Activated T-cell treated with anti-CD3 and anti-CD28 coated beads, Interleukin-2, amount 50 U/mL, for 24 hours (primary cell): ENCODE measurements at places on chromosomes 7 and 10.

DNA sequence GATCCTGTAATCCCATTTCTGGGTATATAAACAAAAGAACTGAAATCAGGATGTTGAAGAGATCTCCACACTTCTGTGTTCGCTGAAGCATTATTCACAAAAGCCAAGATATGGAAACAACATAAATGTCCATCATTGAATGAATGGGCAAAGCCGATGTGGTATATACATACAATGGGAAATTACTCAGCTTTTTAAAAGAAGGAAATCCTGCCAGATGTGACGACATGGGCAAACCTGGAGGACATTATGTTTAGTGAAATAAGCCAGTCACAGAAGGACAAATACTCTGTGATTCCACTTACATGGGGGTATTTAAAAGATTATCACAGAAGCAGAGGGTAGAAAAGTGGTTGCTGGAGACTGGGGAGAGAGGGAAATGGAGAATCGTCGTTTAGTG, 23.9 kb upstream of the FAM107B start:
- H3K27me3 ChIP-seq = no peaks in the 10 kb centered on the region
- no peak overlapping the region for H3K4me3 ChIP-seq
- H3K36me3 ChIP-seq = no peaks in the 10 kb centered on the region
- no peaks in the 10 kb centered on the region for H3K4me1 ChIP-seq
- DNase-seq = no peak

DNA sequence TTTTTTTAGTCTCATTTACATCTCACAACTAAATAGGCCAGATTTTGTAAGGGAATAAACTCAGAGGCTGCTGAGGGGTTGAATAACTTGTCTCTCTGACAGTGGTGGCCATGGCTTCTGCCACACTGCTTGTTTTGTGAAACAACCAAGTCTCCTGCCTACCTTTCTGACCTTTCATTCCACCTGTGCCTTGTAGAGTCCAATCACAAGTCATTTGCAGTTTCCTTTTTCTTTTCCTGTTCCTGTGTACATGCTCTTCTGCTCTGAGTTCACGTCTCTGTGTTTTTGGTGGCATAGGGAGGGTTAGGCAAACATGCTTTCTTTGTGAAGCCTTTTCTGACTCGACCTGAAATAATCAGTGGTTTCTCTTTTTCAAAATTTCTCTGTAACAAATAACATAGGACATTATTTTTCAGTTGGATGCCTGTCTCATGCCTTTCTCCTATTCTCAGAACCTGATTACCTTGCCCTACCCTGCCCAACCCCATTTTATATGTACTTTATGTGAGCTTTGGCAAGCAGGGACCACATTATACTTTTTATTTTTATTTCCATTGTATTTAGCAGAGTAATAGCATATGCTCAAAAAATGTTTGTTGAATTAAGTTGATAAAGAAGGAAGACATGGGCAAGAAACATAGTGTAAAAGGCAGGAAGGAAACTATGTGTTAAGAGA, 81.7 kb downstream of the HDAC9 start:
- no peak for DNase-seq
- H3K4me1 ChIP-seq = peaks cover 2% of the 10 kb centered on the region
- H3K27ac ChIP-seq = no peak overlapping the region
- H3K27me3 ChIP-seq = no peaks in the 10 kb centered on the region

DNA sequence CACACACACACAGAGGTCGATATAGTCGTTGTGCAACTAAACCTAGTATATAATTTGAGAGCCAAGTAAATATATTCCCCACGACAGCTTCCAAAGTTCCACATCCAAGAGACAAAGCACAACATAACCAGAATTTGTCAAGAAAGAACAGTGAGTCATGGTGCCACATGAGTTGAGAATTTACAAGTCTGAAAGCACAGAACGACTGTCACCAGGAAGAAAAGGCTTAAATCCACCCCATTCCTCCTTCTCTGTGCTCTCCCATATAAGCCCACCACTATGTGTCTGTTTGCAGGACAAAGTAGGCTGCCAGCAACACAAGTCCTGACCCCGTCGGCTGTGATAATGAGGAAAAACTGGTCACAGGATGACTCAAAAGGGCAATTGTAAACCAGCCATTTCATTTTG, 32.8 kb downstream of the GSAP start:
- H3K36me3 ChIP-seq = peaks cover 18% of the 10 kb centered on the region
- no peak overlapping the region for H3K4me3 ChIP-seq
- peak overlapping the region; percentile 85 for H3K27ac ChIP-seq
- DNase-seq = no peak
- H3K4me1 ChIP-seq = peaks cover 23% of the 10 kb centered on the region
- H3K27me3 ChIP-seq = no peaks in the 10 kb centered on the region

DNA sequence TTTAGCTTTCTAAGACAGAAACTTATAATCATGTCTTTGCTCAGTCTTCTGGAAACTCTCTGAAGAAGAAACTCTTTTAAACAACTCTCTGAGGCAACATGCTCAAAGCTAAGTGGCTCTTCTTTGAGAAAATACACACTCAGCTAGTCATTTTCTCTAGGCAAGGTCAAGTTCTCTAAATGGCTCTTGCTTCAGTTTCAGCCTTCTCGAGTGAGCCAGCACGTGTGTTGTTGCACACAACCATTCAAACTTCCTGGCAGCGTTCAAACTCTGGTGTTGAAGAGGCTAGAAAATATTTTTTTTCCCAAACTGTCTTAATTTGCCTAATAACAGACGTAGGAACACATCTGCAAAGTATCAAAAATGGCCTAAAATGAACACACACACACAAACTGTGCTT, 129.1 kb downstream of the THSD7A start:
- no peak for DNase-seq
- H3K27ac ChIP-seq = no peak overlapping the region
- H3K27me3 ChIP-seq = no peaks in the 10 kb centered on the region
- H3K4me3 ChIP-seq = no peak overlapping the region
- no peaks in the 10 kb centered on the region for H3K4me1 ChIP-seq

GRCh38 chr7:156820445-156821063, 72.4 kb downstream of the LMBR1 start:
- DNase-seq = no peak
- no peaks in the 10 kb centered on the region for H3K27me3 ChIP-seq
- no peaks in the 10 kb centered on the region for H3K4me1 ChIP-seq
- no peak overlapping the region for H3K27ac ChIP-seq
- no peak overlapping the region for H3K4me3 ChIP-seq
